ENCODE measurements at places on chromosomes 12 and 14.

- DNase-seq, result no peak
Observed at GRCh38 chr14:23638414-23639047, 2.4 kb downstream of the DHRS2 start.

GRCh38 chr12:27973487-27973890 lies 956 bp upstream of the PTHLH start:
- DNase-seq, result no peak

- no peak for DNase-seq
Observed at GRCh38 chr12:1851151-1851701, 30.9 kb downstream of the LRTM2 start.

GRCh38 chr14:30610787-30611343 lies 11.3 kb upstream of the SCFD1 start:
- no peak for DNase-seq

DNA sequence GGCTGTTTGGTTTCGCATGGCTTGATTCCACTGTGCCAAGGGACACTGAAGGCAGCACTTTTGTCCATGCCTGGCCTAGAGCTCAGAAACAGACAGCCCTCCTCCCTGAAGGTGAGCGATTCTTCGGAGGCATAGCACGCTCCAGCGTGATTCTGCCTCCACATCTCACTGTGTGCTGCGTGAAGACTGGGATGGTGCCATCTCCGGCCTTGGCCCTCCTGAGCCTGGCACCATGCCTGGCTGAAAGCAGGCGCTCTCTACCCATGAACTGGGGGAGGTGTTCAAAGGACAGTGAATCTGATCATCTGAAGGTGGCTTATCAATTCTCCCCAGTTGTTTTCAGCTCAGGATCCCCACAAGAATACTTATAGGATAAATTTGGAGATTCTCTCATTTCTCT lies 187.4 kb downstream of the TTC7B start:
- no peak for DNase-seq

DNA sequence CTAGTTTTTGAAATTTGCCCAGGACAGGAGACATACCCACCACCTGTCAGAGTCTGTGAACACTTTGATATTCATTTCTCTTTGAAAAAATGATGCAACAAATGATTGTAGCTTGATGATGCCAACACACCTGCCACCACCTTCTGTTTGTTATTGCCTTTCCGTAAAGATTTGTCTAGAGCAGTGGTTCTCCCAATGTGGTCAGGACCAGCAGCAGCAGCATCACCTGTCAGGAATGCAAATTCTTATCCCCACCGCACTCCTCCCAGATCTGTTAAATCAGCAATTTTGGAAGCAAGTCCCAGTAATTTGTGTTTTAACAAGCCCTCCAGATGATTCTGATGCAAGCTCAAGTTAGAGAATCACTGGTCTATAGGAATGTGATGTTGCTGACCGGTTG lies 9.9 kb downstream of the CCDC175 start:
- no peak for DNase-seq

GRCh38 chr12:125330645-125331341 lies 265.6 kb downstream of the AACS start:
- DNase-seq, result peak; percentile 34

- no peak for DNase-seq
Observed at GRCh38 chr12:92107621-92108131, 38.0 kb downstream of the BTG1 start.

- DNase-seq, result no peak
Observed at GRCh38 chr14:23028799-23029198, 5.9 kb downstream of the PSMB5 start.

GRCh38 chr12:51434305-51434704 lies 9.7 kb downstream of the SLC4A8 start:
- no peak for DNase-seq

Data from stimulated activated CD8-positive, alpha-beta memory T cell treated with anti-CD3 and anti-CD28 coated beads, Interleukin-15, amount 100 ng/mL, for 48 hours (primary cell).